NCI-H146 (cell line): ENCODE measurements at places on chromosomes 3 and 15.

- DNase-seq: no peak
Observed at GRCh38 chr15:50390554-50391264, 33.5 kb upstream of the USP8 start.

DNA sequence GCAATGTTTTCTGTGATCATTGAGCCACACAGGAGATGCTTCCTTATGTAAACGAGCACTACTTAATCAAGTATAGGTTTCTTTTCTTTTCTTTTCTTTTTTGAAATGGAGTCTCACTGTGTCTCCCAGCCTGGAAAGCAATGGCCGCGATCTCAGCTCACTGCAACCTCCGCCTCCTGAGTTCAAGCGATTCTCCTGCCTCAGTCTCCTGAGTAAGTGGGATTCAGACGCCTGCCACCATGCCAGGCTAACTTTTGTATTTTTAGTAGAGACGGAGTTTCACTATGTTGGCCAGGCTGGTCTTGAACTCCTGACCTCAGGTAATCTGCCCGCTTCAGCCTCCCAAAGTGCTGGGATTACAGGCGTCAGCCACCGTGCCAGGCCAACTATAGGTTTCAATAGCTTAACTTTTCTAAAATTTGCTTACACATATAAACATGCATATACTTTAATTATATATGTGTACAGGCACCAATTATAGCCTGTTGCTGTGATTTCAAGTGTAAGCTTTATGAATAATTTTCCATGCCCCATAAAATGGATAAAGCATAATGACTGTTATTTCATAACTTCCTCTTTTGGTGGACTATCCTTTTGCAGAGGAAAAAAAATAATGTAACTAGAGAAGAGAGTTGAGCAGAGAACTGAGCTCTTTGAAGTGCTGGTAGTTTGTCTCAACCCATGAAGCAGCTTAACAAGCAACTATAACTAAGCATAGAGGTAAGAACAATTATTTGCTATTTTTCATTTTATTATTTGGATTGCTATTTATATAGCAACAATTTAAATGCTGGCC, 24.8 kb upstream of the MBNL1 start:
- DNase-seq: no peak

- DNase-seq: no peak
Observed at GRCh38 chr3:69675786-69676530, 63.3 kb upstream of the MITF start.

GRCh38 chr3:140081887-140082286, 146.9 kb downstream of the CLSTN2 start:
- peak; percentile 75 for DNase-seq

DNA sequence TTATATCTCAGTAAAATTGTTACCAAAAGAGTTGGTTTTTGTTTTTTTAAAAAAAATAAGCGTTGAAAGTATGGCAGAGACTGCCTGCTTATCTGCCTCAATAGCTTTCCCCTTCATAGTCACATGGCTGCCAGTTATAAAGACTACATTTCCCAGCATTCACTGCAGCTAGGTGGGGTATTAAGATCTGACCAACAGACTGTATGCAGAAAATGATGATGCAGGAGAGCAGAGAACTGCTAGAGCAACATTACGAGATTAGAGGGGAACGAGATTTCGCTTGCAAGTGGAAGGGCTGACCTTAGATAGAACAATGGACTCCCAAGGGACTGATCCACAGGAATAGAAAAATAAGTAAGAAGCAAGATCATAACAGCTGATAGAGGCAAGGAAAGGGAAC, 14.3 kb downstream of the RHOA start:
- DNase-seq: no peak

GRCh38 chr3:126414961-126415660, 20.4 kb downstream of the CFAP100 start:
- DNase-seq: no peak

GRCh38 chr15:59662260-59662659, 4.9 kb upstream of the GTF2A2 start:
- DNase-seq: no peak

DNA sequence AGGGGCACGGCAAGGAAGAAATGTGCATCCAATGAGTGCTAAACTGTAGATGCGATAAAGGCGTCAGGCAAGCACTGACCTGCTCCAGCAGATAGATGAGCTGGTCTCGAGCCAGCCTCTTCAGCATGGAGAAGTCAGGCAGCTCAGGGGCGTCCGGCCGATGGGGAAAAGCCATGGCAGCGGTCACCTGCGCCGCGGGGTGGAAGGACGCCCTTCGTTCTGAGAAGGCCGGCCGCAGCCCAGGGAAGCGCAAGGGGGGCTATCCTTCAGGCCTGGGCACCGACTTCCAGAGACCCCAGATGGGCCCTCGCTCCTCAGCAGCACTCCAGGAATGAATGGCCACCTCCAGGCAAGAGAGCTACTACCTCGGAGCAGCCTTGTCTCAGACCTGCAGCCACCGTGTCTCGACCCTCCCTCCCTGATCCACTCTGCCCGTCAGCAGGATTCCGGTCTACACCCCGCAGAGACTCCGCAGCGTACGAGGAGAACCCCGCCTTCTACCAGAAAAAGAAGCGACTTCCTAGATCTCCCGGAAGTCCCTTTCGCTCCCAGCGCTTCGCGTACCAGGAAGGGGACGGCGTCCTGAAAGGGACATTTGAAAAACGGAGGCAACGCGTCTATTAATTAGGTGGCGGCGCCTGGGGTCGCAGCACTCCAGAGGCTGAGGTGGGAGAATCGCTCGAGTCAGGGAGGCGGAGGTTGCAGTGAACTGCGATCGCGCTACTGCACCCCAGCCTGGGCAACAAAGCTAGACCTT, at the start of gene VPS33B:
Gene VPS33B, minus strand, starts transcription at position 520 of the 757 bp plus-strand sequence. Its CDS starts 345 bp downstream, at position 175.
- DNase-seq: peak; percentile 90

DNA sequence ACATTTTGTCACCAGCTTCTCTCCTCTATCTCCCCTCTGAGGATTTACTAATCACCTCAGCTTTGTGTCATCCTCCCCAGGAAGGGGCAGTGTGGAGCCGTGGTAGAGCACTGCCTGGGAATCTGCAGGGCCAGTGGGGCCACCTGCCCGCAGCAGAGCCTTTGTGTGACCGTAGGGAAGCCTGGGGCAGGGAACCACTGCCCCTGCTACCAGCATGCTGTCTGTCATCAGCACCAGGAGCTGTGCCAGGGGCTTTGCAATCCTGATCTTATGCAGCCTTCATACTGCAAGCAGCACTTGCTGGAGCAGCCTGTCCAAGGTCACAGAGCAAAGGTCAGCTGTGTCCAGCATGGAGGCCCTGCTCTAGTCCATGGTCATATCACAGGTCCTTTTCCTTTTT, 170.2 kb upstream of the IL12A start:
- peak; percentile 79 for DNase-seq

- no peak for DNase-seq
Observed at GRCh38 chr15:72516777-72517176, 42.6 kb downstream of the ARIH1 start.

DNA sequence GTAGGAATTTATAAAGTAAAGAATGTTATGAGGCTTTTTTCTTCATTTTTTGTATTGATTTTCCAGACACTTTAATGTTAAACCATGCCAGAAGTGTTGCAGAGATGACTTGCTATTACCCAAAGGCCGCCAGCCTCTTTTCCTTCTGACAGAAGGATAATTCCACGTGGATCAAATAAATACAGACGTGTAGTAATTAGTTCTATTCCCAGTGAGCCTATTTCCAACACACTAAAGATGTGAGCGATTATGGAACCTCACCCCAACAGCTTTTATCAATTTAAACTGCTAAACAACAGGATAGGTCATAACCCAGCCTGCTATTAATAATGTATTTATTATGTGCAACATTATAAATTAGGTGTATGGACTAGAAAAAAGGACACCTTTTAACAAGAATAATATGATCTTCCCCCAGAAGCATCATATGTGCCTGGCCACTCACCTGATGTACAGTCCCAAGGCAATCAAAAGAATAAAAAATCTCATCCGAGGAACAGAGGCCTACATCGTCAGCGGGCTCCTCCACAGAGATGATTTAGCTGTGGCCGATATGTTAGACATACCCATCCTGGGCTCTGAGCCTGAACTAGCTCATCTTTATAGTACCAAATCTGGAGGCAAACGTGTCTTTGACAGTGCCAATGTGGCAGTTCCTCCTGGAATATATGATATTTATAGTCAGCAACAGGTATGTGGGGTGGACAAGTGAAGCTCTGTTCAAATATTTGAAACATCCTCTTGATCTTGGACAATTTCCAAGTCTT, 125.9 kb upstream of the C15orf61 start:
- no peak for DNase-seq

DNA sequence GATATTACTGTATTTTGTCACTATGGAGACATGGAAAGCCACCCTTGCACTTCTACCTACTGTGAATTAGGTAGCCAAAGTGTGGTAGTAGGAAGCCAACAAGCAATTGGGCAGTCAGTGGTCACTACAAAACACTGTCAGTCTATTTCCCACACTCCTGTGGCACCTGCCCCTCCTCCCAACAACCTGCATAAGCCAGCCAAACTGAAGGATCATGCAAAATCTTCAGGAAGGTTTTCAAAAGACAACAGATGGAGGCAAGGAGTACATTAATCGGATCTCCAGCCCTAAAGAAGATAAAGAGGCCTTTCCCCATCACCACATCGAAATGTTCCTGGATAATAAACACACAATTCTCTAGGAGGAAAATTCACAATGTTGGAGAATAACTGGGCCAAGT, 11.9 kb downstream of the POMGNT2 start:
- no peak for DNase-seq

GRCh38 chr15:100771746-100772145, 107.9 kb upstream of the ALDH1A3 start:
- DNase-seq: no peak

GRCh38 chr15:100768501-100768931, 111.1 kb upstream of the ALDH1A3 start:
- DNase-seq: no peak

DNA sequence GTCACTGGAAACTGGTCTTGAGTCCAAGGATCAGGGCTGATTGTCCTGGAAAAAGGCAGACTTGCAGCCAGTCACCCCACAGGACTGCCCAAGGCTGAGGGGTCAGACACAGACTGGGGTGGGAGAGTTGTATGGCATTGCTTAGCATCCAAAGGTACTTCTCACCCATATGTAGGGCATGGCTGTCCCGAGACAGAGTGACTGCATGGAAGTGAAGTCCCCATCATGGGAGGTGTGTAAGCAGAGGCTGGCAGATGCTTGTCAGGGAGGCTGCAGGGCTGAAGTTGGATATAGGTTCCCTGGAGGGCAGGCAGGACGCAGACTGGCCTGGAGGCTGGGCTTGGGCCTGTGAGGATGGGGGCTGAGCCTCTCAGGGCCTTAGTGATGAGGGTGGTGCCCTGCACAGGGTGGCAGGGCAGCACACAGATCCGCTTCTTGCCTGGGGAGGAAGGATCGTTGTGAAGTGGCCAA, 31.1 kb downstream of the PSTPIP1 start:
- no peak for DNase-seq
